ENCODE measurements at places on chromosomes 11 and 22. TPM values are rescaled to one million over a fixed set of nuclear protein-coding genes. Genes with fewer than 3 reads are reported as not detected.
A peak's percentile ranks its signal among the peaks of the same experiment; 100 is the strongest.

- DNase-seq: no peak
Observed at GRCh38 chr22:46524203-46524740, 13.1 kb downstream of the CELSR1 start.

- no peak for DNase-seq
Observed at GRCh38 chr22:35418088-35418487, 18.1 kb downstream of the MCM5 start.

GRCh38 chr11:11430431-11430830, 77.4 kb upstream of the CSNK2A3 start:
- DNase-seq: no peak

GRCh38 chr22:45877036-45877380, 100.0 kb downstream of the WNT7B start:
- DNase-seq: no peak

GRCh38 chr11:65498977-65499712, at the start of gene MALAT1:
TSS of gene MALAT1 (plus strand) at chr11:65499045.
- DNase-seq: peak; percentile 98

GRCh38 chr11:112995423-112996090, 34.3 kb downstream of the NCAM1 start:
- no peak for DNase-seq

GRCh38 chr11:80383655-80384054, 942.8 kb upstream of the TENM4 start:
- DNase-seq: no peak

DNA sequence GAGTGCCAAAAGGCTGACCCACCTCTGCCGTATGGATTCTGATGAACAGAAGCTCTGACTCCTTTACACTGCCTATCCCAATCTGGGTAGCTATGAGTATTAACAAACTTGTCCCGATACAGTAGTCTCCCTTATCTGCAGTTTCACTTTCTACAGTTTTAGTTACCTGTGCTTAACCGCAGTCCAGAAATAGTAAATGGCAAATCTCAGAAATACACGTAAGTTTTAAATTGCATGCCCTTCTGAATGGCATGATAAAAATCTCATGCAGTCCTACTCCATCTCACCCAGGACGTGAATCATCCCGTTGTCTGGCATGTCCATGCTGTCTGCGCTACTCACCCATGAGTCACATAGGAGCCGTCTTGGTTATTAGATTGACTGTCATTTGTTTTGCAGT, 68.8 kb downstream of the SNX19 start:
- DNase-seq: no peak

DNA sequence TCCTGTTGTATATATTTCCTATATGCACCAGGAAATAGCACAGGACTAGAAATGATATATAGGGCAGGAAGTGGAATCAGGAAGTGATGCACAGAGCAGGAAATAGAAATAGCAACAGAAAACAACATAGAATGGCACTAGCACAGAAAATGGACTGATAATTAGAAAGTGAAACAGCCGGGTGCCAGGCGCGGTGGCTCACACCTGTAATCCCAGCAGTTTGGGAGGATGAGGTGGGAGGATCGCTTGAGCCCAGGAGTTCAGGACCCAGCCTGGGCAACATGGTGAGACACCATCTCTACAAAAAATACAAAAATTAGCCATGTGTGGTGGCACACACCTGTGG, 10.0 kb upstream of the RELT start:
- DNase-seq: no peak

- no peak for DNase-seq
Observed at GRCh38 chr11:5624489-5625279, at the start of gene TRIM34. TSS of gene TRIM34 (plus strand) at chr11:5625001. CDS start at chr11:5632332, 7,331 bp downstream.

DNA sequence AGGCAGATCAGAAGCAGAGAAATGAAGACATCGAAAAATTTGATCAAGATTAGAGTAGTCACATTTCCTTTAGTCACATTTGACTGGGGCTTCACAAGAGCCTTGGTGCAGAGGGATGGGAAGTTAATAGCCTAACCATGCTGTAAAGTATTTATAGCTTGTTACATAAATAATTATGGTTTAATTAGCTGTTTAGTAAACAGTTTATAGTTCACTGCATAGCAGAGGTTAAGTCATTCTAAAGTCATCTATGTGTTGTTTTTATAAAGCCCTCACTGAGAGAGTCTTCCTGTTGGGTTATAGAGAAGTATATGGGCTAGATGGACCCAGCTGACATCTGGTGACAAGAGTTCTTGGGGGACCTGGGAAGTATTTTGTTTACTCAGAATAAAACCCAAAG, 47.1 kb downstream of the INSC start:
- no peak for DNase-seq

DNA sequence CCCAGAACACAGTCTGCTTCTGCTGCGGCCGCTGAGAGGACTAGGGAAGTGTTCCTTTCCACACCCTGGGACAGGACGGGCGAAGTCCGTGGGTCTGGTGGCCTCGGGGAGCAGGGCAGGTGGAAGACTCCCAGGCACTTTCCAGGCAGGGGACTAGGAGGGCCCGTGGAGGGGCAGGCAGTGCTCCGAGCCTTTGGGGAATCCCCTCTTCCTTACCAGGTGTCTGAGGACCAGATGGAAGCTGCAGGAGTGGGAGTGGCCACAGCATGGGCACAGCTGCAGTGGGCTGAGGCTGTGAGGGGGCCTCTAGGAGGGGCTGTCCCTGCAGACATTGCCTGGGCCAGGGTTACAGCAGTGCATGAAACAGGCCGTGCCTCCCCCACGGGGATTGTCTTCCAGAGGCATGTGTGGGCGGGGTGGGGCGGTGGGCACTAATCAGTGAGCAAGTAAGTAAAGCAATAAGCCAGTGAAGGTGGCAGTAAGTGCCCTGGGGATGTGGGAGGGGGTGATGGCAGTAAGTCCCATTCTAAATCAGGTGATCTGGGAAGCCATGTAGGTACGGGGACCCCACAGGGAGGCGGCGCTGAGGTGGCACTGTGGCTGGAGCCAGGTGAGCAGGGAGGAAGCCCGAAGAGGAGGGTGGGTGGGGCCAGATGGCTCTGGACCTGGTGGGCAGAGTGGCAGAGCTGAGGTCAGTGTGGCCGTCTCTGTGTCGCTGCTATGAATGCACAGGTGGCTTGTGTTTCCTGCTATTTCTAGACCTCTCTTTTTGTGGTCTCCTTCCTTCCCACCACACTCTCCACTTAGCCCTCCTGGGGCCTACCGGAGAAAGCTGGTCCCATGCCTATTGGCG, 66.4 kb downstream of the CTTN start:
- no peak for DNase-seq

DNA sequence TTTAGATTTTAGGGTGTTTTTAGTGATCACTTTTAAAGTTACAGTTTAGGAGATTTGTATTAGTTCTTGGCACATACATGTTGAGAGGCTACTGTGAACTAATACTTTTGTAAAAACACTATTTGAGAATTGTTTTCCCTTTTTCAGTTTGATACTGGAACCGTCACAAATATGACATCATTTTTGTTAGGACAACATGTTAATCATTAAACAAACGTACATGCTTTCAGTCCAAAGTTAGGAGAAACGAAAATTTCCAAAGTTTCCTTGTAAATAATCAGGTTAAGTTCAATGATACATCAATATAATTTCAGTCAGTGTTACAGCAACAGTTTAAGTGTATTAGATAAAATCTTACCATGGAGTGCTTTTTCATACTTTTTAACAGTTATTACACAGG, 53.1 kb downstream of the SPECC1L start:
- DNase-seq: no peak

DNA sequence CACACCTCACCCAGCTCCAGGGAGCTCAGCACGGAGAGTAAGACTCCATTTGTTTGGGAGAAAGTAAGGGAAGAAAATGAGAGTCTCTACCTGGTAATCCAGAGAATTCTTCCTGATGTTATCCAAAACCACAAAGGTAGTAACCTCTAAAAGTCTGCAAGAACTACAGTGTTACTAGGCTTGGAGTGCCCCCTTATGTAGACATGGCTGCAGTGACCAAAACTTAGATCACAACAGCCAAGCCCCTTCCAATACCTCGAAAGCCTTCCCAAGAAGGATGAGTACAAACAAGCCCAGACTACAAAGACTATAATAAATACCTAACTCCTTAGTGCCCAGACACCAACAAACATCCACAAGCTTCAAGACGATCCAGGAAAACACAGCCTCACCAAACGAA, 4.9 kb downstream of the UBE2L6 start:
- DNase-seq: no peak

GRCh38 chr11:130118165-130118564, 41.4 kb upstream of the ST14 start:
- no peak for DNase-seq

DNA sequence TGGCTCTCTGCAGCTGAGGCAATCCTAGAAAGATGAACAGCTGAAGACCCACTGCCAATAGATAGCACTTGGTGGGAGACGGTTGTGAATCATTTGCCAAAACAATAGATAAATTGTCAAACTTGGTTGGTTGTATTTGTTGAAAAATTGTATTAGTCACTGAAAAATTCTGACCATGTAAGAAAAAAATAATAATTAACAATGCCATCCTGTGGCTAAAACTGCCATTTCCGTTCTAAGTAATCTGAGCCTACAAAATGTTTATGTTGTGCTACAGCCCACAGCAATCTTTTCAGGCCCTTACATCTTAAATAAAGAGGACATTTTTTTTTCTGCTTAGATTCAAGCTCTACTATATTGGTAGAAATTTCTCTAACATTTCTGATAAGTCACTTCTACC, 103.2 kb upstream of the ANO3 start:
- no peak for DNase-seq

- DNase-seq: no peak
Observed at GRCh38 chr11:125481531-125481930, 14.5 kb downstream of the FEZ1 start.

GRCh38 chr11:44319552-44320288, 9.8 kb upstream of the ALX4 start:
- DNase-seq: peak; percentile 48

GRCh38 chr22:50476868-50477267, 2.0 kb upstream of the SBF1 start:
- no peak for DNase-seq

DNA sequence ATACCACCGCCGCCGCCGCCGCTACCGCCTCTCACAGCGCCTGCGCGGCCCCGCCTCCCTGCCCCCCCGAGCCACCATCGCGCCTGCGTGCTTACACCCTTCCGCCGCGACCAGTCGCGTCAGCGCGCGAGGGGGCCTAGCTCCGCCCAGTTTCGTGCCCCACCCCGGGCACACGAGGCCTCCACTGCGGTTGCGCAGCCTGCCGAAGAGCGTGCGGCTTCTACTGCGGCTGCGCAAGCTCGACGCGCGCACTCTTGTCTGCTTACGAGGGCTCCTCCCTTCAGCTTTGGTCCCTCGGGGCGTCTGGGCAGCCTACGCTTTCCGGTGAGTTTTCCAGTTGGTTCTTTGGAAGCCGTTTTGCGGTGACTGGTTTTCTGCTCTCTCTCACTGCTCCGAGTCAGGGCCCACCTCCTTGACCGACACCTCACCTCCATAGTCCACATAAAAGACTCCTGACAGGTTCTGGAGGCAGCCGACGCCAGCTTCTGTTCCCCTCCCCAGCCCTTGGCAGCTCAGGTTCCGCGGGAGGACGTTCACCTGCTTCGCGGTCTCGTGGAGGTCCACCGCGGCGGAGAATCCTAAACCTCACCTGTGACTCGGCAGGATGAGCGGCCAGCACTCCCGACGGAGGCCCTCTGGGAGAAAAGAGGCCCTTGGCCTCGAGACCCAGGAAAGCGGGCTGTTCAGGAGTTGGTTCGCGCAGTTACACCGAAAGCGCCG, at the start of gene PITPNB:
PITPNB (minus strand) TSS at position 35 of the 720 bp plus-strand sequence. CDS start 65 bp downstream, outside the sequence.
- DNase-seq: peak; percentile 100

GRCh38 chr11:58691675-58692074, 40.1 kb downstream of the GLYAT start:
- DNase-seq: no peak

- DNase-seq: peak; percentile 57
Observed at GRCh38 chr22:50008151-50009040, 4.2 kb downstream of the IL17REL start.

DNA sequence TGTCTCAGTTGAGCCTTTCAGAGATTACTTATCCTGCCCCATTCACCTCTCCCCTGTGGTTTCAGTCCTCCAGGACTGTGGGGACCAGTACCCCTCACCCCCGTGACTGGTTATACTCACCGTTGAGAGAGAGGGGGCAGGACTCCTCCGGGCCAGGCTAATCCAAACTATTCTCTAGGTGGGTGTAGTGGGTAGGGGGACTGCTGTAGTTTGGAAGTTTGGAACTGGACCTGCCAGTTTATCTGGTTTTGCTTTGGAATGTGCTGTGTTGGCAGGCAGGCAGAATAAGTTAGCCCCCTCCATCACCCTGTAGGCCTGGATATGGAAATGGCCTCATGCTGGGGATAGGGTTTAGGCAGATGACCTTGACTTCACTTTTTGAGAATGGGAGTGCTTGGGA, 13.5 kb downstream of the TEAD1 start:
- DNase-seq: no peak

DNA sequence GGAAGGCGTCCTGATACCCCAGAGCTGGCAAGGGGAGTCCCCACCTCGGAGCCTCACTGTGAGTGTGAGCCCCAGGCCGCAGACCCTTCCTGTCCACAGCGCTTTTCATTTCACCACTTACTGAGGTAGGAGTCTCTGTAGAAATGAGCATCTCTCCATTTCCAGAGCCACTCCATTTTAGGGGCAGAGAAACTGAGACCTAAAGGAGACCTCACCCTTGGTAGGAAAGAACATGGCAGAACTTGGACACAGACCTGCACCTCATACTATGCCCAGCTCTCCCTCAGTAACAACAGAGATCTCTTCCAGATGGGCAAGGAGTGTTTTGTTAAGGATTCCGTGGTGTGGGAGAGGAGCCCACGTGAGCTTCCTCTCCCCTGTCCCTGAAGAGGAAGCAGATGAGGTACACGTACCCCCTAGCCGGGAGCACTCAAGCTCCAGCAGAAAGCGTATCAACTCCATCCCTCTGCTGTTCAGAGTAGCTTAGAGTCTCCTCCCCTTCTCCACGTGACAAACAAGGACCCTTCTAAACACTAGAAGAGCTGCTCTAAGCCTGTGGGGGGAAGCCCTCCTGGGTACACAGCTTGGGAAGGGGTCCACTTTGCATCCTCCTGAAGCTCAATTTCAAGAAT, 532 bp upstream of the VSIG2 start:
- DNase-seq: no peak

DNA sequence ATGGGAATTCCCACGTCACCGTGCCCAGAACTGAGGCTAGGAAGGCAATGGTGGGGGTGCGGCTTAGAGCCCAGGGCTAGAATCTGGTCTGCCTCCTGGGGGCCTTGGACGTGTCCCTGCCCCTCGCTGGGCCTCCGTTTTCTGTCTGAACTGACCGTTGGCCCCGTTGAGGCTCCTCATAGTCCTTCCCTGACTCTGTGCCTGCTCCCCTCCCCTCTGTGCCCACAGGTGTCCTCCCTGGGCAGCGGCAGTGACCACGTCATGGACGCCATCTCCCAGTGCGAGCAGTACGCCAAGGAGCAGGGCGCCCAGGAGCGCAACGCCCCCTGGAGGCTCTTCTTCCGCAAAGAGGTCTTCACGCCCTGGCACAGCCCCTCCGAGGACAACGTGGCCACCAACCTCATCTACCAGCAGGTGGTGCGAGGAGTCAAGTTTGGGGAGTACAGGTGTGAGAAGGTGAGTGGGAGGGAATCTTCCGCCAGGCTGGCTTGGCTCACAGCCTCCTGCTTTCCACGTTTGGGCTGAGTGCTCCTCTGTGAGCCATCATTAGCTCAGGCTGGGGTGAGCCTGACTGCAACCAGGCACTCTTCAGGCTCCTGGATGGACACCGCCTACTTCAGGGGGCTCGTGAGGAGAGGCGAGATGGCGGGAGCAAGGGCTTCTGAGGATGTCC, 63.9 kb downstream of the MYO7A start:
- no peak for DNase-seq

Gene UBXN1
- total RNA-seq: 76.1 TPM

Gene OR4A16
- not detected for total RNA-seq

Gene POU2AF1
- 0.38 TPM for total RNA-seq

Gene CSKMT
- total RNA-seq: 8.5 TPM

Gene HEPHL1
- not detected for total RNA-seq

Gene HTR3A
- not detected for total RNA-seq

Gene KRTAP5-10
- not detected for total RNA-seq
